NCI-H2081 (cell line): ENCODE measurements at places on chromosomes 6 and 20.

DNA sequence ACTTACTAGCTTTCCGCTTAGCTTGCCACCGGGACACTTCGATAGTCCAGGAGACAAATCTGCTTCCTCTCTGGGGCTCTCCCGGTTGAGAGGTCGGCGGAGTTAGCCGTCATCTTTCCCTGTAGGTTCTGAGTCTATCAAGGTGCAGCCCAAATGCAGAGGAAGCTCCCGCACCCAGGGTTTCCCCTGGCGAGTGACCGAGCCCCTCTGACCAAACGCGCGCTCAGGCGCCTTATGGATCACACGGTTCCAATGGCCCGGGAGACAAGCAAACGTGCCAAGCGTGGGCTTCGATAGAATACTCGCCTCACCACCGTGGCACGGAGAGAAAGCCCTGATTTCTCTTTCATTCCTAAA, 15.8 kb upstream of the FOXC1 start:
- DNase-seq: no peak

- no peak for DNase-seq
Observed at GRCh38 chr6:19309661-19310060, 527.5 kb upstream of the ID4 start.

GRCh38 chr6:5286780-5287179, 25.5 kb downstream of the FARS2 start:
- no peak for DNase-seq

GRCh38 chr6:47700053-47700452, 1.7 kb downstream of the ADGRF4 start:
- no peak for DNase-seq

DNA sequence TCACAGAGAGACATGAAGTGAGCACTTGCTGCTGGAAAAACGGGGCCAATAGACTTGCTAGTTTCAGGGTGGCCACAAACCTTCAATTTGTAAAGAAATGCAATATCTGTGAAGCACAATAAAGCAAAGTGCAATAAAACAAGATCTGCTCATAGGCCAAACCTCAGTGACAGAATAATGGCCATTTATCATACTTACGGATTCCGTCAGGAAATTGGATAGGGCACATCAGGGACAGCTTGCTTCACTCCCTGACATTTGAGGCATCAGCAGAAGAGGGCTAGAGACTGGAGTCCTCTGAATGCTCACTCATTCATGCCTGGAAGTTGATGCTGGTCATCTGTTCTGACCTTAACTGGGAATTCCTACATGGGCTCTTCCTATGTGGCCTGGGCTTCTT, 165.5 kb upstream of the OPRM1 start:
- no peak for DNase-seq
